ENCODE measurements at places on chromosomes 3 and 15.
A peak's percentile ranks its signal among the peaks of the same experiment; 100 is the strongest.

DNA sequence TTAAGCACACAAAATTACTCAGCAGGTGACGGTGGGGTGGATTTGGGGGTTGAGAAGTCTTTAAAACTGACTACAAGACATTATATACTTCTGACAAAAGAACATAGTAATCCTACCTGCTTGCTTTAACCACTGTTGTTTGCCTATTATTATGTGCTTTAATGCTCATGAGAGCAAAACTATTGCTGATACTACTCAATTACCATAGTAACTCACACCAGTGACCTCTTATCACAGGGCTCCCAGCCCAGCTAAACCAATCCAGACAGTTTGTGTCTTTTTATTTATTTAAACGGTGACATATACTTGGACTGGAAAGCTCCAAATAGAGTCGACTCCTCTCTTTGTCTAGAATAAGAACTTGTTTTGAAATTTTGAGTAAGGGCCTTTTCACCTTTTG lies 42.8 kb upstream of the FEZF2 start:
- DNase-seq = no peak

DNA sequence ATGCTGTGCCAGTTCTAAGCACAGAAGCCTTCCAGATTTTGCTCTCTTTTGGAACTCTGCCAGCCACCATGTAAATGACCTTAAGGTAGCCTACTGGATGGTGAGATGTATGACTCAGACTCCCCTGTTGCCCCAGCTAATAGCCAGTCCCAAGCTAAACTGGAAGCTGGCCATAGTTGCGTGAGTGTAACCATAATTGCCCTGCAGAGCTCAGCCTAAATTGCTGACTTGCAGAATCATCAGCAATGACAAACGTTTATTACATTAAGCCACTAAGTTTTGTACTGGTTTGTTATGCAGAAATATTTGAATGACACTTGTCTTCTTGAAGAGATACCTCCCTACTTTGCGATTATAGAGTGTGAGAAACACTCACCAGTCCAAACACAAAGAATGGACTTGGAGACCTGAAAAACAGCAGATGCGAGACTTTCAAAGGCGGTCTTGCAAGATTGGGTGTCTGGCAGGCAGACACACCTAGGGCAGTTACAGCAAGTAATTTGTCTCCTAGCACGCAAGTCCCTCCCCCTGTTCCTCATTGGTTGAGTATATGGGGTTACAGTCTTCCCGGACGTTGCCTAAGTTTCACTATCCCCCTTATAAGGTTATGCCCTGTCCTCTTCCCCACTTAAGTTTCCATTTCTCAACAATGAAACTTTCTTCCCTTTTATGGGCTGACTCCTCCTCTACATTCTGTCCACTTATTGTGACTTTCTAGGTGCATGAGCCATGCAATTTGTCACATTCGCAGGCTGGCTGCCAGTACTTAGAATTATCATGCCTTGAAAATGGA lies 83.6 kb upstream of the XCR1 start:
- peak; percentile 27 for DNase-seq

GRCh38 chr3:171383206-171384018 lies 76.8 kb downstream of the TNIK start:
- no peak for DNase-seq

- DNase-seq = no peak
Measured at GRCh38 chr3:28860307-28860706, 420.6 kb upstream of the RBMS3 start.

GRCh38 chr15:101491734-101492640 lies 2.5 kb upstream of the PCSK6 start:
- DNase-seq = no peak

GRCh38 chr15:55198706-55199105 lies 2.0 kb upstream of the RSL24D1 start:
- DNase-seq = no peak

- no peak for DNase-seq
Measured at GRCh38 chr15:39852250-39852649, 67.8 kb downstream of the GPR176 start.

DNA sequence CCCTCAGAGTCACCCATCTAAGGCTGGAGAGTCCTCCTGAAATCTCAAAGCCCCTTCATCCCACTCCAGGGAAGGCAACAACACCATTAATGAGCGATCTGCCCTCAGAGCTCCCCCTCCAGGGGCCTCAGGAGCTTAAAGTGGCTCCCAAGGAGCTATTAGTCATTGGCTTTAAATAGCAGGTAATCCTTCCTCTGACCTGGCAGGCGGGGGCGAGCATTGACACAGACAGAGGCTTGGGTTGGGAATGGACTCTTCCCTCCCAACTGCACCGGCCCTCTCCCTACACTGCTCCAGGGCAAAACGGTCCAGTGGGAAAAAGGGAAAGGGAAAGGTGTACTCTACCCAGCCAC lies 1.4 kb downstream of the MFGE8 start:
- DNase-seq = no peak

GRCh38 chr15:57287123-57287521 lies 89.2 kb upstream of the CGNL1 start:
- DNase-seq = no peak

- DNase-seq = no peak
Measured at GRCh38 chr15:68353421-68354135, 76.0 kb downstream of the FEM1B start.

- peak; percentile 67 for DNase-seq
Measured at GRCh38 chr15:92343924-92344643, 49.6 kb upstream of the ST8SIA2 start.

DNA sequence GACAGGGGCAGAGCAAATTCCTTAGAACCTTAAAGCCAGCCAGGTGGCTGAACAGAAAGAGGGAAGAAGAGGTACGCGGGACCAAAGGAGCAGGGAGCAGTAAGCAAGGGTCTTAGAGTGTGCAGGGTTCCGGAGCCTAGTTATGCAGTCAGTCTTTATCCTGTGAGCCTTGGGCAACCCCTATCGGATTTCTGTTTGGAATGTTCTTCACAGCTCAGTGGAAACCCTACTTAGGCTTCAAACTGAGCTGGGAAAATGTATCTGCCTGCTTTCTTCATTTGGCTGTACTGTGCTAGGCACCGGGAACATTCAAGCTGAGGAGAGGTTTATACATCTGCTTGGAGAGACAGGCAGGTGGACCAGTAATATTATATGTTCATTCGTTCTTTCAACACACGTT lies 37.1 kb downstream of the PSMD6 start:
- no peak for DNase-seq

GRCh38 chr15:83709241-83709640 lies 55.3 kb downstream of the ADAMTSL3 start:
- DNase-seq = no peak

GRCh38 chr3:51269466-51269865 lies 115.6 kb upstream of the MANF start:
- DNase-seq = no peak

- DNase-seq = no peak
Measured at GRCh38 chr3:106184540-106185457, 316.0 kb upstream of the CBLB start.

GRCh38 chr15:94610069-94610468 lies 378.7 kb downstream of the MCTP2 start:
- DNase-seq = no peak

DNA sequence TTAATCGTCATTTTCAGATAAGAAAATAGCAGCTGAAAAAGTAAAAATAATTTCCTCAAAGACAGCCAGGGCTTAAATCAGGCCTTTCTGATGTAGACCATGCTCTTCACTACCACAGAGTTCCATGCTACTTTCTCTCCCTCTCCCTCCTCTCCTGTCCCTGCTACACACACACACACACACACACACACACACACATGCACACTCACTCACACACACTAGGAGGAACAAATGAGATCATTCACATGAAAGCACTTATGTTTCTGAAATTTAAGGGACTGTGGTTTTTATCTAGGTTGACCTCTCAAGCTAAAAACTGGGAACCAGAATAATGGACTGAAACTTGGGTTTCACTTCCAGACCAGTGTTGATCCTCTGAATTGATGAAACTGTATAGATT lies 4.1 kb upstream of the PSMA4 start:
- no peak for DNase-seq

Measured in COR-L47 (cell line).